ENCODE measurements at places on chromosomes 7 and 10.

- DNase-seq = no peak
Measured at GRCh38 chr7:24778543-24779282, 21.4 kb upstream of the GSDME start.

DNA sequence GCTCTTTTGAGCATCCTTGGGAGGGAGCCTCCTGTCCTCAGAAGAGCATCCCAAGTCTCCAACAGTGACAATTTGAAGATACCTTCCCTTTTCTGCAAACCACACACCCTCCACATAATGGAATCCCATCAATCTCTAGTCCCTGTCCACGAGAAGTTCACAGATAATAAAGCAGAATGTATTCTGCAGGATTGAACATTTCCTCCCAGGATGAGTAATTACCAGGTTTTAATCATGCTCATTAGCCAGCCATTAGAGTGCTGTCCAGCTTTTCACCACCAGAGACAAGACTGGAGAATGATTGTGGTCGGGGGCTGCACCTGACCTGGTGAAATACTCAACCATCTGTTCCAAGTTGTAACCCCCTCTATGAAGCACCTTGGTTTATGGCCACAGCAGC is 958.6 kb downstream of the KCNMA1 start:
- no peak for DNase-seq

DNA sequence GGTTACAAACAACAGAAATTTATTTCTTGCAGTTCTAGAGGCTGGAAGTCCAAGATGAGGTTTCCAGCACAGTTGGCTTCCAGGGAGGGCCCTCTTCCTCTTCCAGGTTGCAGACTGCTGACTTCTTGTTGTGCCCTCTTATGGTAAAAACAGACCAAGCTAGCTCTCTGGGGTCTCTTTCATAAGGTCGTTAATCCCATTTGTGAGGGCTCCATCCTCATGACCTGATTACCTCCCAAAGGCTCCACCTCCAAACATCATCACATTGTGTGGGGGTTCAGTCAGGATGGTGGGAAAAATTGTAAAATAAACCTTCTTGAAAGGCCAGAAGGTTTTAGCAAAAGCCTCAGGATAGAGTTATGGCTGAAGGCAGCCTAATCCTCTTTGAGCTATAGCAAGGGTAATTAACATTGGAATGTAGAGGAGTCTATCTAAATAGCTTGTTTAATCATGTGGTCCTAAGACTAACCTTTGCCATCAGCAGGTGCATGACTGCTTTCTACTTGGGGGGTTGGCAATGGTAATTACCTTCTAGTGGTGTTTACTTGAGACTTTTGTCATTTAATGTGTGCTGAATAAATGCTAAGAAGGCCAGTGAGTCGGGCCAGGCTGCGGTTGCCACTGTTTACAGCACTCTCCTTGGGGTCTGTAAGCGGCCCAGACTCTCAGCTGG is 80.8 kb downstream of the PPP1R17 start:
- no peak for DNase-seq

DNA sequence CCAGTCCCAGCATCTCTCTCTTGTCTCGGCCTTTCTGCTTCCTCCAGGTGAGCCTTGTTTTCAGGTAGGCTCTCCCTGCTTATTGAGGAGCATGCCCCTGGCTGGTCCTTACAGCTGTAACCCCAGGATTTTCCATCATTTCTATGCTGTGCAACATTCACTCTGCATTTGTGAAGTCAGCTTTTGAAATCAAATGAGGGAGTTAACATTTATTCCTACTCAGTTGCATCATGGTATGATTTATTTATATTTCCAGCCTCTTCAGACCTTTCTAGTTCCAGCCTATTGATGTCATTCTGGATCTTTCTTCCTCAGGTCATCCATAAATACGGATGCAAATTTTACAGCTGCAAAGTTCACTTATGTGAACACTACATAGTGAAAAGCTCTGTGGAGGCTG is 755.6 kb downstream of the TYW1 start:
- no peak for DNase-seq

- DNase-seq = no peak
Measured at GRCh38 chr10:10038348-10038747, 979.3 kb upstream of the CELF2 start.

DNA sequence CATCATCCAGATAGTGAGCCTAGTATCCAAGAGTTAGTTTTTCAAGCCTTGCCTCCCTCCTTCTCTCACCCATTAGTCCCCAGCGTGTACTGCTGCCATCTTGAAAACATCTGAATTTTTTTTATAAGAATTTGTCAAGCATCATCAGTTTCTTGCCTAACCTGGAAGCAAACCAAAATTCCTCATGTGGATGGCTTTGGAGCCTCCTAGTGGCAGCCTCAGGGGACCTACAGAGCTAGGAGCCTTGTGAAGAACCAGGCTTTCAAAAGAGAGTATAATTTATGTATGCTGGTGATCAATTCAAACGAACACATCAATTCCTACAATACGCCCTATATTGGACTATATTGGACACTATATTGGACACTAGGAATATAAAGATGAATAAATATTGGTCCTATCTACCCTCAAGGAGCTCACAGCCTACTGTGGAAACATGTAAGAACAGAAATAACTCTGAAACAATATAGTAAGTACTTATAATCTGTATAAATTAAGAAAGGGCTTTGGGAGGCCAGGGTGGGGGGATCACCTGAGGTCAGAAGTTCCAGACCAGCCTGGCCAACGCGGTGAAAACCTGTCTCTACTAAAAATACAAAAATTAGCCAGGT is 63.4 kb downstream of the HPSE2 start:
- peak; percentile 8 for DNase-seq

GRCh38 chr10:112510384-112510783 is 63.4 kb downstream of the VTI1A start:
- DNase-seq = no peak

DNA sequence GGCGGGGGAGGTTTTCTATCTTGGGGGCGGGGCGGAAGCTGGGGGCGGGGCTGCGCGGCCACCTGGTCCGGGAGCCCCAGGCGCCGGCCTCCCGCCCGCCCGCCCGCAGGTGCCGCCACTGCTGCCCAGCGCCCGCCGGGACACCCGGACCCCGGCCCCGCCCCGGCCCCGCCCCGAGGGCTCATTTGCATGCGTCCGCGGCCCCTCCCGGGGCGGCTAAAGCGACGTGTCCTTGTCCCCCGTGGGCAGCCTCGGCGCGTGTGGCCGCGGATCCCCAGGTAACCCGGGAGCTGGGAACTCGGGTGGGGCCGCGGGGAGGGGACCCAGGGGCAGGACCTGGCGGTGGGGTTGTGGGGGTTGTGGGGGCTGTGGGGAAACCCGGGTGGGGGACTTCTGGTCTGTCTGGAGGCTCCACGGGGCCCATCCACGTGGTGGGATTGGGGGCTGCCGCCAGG is at the start of gene BHLHA15:
TSS of gene BHLHA15 (plus strand) at position 219 of the 455 bp plus-strand sequence. CDS start 871 bp downstream, outside the sequence.
- DNase-seq = no peak

DNA sequence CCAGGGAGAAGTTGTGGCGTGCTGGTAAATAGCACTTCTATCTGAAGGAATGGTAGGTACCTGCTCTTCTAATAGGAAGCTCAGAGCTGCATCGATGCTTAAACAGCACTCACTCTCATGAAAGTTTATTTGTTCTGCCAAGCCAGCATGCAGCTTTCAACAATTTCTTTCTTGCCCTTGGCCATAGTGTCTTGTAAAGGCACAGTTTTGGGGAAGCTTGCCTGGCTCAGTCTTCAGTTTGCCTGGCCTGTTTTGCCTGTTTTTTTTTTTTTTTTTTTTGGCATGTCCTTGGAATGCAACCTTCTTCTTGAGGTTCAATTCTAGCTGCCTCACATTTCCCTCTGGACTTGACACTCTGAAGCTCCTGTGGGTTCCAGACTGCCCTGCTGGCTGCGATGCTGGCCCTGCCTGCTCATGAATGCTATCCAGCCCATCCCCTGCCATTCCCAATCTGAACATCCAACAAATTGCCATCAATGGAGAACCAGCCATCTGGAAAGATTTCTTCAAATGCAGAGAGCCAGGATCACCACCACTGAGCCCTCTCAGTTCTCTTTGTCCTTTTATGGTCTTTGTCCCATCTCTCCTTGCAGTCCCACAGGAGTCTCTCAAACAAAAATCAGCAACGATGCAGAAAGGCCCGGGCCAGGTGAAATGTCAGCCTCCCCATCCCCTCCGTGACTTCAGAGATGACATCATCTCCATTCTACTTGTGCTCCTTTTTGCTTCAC is 133.9 kb downstream of the ANLN start:
- no peak for DNase-seq

DNA sequence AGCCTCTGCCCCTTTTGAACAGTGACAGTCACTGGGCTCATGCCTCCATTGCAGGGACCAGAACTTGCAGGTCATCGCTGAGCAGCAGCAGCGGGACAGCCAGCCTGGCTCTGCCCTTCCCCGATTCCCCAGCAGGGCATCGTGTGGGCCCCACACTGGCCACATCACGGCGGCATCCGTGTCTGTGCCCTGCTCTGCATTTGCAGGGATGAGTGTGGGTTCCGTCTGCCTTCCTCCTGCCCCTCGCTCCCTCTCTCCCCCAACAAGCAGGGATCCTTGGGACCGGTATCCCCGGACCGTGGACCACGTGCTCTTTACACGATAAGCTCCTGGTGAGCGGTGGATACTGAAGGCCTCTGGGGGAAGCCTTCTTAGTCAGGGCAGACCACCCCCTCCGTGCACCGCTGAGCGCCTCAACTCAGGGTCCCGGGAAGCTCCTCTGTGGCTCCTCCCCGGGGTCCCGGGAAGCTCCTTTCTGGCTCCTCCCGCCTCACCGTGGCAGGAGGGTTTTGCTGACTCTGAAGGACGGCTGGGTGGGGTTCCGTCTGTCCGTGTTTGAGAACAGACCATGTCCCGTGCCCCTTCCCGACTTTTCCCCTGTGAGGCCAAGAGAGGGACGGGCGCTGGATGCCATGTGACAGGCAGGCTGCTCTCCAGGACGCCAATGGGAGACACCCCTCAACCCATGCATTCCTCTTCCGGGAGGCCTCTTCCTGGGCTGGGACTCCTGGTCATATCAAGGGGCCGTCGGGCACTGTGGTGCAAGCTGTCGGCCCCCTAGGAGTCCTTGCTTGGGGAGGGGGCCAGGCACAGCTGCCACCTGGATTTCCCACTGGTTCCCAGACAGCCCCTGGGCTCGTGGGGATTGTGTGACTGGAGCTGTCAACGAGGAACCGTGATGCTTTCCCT is 23.5 kb upstream of the NKX6-2 start:
- DNase-seq = no peak

DNA sequence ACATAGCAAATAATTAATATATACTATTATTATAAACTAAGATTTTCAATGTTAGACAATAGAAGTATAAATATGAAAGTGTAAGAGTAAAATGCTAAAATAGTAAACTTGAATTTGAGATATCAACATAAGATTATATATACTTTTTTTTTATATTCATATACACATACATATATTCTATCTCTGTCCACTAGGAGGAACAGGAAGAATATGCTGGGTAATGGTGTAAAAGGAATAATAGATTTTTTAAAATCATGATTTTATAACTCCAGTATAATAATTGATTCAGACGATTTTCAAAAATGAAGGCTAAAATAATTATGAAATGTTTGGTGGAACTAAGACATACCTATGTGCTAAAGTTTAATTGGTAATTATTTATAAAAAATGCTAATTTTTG is 37.7 kb downstream of the AGMO start:
- DNase-seq = no peak

Data from Jurkat, Clone E6-1 (cell line).